ELR (cell line): ENCODE measurements at places on chromosomes 1 and 21.

DNA sequence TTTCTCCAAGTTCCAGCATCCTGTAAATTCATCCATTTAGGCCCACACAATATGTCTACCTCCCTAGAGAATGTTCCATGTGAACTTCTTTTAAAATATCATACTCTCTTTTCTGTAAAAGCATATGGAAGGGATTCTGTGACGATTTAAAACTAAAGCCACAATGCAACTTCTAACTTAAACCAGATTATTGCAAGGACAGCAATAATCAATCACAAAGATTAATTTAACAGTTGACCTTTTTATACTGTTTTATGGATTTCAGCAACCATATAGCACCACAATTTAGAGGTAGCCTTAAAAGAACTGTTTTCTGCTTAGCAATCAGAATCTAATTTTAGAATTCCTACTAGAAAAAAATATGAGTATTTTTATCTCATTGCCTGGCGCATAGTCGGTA lies 58.3 kb downstream of the DSCAM start:
- DNase-seq: no peak

DNA sequence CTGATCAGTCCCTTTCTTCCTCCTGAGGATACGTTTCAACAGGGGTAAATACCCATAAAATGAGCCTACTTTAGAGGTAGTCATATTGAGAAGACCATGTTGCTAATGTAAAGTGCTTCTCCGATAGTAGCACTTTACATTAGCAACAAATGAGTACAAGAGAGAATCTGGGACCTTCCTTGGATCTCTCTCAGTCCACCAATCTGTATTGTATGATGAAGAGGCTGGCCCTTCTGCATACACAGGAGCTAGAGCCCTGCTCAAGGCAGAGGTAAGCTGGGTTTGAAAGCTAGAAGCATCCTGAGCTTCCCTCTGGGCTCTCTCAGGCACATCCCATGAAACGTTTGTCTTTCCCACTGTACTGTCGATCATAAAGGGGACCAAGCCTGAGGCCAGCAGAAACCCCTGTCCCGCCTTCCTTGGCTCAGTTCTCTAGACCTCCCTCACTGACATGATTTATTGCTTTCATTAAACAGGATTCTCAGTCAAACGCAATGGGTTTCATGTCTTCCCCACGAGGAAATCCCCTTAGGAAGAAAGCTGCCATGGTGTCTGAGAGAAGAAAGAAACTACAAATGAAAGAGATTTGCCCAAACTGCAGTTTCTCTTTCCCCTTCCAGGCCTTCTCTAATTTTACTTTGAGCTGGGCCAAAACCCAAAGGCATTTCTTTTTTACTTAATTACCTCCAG lies 62.8 kb upstream of the BCAR3 start:
- DNase-seq: no peak

DNA sequence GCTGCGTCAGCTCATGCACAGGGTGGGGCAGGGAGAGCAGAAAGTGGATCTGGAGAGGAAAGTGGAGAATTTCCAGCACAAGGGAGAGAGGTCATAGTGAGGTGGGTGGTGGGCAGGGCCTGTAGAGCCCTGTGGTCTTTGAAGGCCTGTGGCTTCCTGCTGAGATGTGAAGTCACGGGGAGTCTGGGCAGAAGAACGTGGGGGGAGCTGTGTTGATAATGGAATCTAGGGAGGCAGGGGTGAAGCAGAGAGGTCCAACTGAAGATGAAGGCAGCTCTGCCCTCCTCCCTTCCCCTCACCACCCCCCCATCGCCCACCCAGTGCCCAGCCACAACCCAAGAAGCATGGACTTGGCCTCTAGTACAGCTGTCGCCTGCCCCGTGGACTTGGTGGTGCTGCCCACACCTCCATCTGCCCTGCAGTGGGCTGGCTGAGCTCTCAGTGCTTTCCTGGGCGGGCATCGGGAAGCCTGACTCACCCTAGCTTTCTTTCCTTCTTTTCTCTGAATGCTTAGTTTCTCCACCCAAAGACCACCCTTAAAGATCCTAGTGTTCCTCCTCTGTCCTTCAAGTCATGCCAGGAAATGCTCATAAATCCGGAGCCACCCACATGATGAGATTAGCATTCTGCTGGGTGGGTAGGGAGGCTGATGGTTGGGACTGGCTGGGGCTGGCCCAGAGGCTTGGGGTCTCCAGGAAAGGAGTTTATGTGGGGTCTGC lies 186.1 kb downstream of the TRABD2B start:
- DNase-seq: no peak

- DNase-seq: no peak
Observed at GRCh38 chr1:30657131-30658013, 66.0 kb downstream of the MATN1 start.

DNA sequence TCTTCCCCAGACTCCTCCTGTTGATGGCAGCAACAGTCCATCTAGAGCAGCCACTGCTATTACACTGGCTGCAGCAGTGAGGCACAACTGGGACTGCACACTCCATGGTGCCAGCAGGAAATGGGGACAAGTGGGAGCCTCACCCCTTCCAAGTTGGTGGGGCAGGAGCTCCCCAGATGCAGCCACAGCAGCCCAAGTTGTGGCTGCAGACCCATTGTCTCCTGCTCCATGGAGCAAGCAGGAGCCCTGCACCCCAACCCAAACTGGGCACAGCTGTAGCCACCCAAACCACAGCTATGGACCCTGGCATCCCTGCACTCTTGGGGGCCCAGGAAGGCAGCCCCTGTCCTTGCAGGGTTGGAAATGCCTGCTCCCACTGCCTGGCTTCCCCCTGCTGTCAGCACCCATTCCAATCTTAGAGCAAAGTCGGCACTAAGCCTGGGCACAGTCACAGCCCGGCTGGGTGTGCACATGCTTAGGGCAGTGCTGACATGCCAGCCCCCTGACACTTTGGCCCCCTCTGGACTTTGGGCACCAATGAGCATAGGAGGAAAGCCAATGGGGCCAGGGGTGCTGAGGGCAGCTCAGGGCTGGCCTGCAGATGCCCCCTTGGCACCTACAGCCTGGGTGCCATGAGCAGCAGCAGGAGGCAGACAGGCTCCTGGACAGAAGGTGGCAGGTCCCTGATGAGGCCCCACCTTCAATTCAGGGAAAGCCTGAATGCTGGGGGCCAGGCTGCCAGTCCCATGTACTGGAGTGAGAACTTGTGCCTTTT lies 44.0 kb downstream of the MATN1 start:
- DNase-seq: no peak

GRCh38 chr1:30088594-30088993 lies 634.8 kb downstream of the MATN1 start:
- no peak for DNase-seq

- no peak for DNase-seq
Observed at GRCh38 chr1:184640505-184640904, 114.2 kb downstream of the EDEM3 start.

GRCh38 chr1:7983086-7983778 lies 21.7 kb downstream of the PARK7 start:
- no peak for DNase-seq

DNA sequence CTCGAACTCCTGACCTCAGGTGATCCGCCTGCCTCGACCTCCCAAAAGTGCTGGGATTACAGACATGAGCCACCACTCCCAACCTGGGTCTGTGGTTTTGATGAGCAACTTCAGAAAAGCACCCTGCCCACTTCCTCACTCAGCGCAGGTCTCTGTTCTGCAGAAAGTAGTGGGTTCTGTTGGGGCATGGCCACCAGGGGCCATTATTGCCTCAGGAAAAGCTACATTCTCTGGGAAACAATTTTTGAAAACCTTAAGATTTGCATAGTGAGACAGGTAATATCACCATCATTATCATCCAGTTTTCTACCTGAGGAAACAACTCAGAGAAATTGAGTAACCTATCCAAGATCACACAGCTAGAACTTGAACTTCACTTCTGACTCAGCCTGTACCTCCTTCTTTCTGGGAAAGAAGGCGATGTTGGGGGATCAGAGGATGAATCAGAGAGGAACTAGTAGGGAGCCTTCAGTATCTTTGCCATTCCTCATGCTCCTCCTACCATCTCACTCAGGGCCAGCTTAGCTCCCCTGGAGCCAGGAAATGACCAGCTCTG lies 7.1 kb upstream of the NES start:
- DNase-seq: peak; percentile 84

- DNase-seq: no peak
Observed at GRCh38 chr1:151847867-151848596, 5.5 kb downstream of the THEM5 start.

- no peak for DNase-seq
Observed at GRCh38 chr1:203289281-203289981, 15.9 kb upstream of the BTG2 start.

- peak; percentile 79 for DNase-seq
Observed at GRCh38 chr1:225652729-225653462, at the start of gene ENAH. Gene ENAH, minus strand, starts transcription at chr1:225653123. Its CDS starts 433 bp downstream, at chr1:225652690.

GRCh38 chr1:108000184-108000583 lies 35.2 kb upstream of the VAV3 start:
- DNase-seq: no peak

DNA sequence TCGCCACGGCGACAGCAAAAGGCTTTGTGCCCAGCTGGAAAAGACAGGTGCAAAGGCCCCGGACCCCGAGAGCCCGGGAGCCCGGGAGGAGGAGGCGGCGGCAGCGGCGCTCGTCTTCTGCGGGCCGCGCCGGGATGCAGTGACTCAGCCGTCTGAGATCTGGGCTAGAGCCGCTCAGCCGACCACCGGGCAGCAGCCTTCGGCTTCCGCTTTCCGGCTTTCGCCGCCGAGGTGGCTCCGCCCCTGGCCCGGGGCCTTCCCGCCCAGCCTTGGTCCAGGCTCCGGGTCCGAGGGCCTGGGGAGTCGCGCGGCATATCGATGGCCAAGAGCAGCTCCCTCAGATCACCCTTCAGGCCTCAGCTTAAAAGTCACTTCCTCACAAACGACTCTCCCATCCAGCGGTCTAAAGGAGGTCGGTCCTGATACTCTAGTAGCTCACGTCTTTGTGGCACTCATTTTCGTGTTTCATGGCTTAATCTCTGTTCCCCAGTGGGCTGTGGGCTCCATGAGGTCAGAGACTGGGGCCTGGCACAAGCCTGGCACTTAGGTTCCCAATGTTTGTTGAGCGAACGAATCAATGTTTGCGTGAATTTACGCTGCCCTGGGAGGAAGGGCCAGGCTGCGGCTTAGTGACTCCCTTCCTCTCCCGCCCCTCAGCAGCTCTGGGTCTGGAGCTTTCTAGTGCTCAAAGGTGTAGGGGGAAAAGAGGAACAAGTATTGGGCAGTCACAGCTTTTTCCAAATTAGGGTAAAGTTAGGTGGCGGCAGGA lies at the start of gene PHTF1:
Gene PHTF1, minus strand, starts transcription at position 154 of the 769 bp plus-strand sequence. CDS start 783 bp downstream, outside the sequence.
- DNase-seq: peak; percentile 90

- no peak for DNase-seq
Observed at GRCh38 chr1:179938752-179939151, 15.9 kb upstream of the CEP350 start.

- DNase-seq: peak; percentile 74
Observed at GRCh38 chr21:39518055-39518846, 66.5 kb downstream of the SH3BGR start.

DNA sequence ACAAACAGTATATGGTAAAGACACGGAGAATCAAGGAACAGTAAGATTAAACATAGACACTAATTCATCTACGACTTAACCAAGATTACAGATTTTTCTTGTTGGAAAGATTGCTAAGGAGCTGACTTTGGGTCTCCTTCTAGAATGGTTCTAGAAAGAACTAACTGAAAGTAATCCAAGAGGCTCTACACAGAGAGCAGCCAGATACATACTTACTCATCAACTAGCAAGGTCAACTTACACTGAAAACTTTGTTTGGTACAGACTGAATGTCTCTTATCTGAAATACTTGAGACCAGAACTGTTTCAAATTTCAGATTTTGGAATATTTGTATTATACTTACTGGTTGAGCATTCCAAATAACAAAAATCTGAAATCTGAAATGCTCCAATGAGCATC lies 5.8 kb downstream of the C21orf91 start:
- no peak for DNase-seq

GRCh38 chr1:62588000-62588399 lies 9.3 kb upstream of the ANGPTL3 start:
- no peak for DNase-seq

DNA sequence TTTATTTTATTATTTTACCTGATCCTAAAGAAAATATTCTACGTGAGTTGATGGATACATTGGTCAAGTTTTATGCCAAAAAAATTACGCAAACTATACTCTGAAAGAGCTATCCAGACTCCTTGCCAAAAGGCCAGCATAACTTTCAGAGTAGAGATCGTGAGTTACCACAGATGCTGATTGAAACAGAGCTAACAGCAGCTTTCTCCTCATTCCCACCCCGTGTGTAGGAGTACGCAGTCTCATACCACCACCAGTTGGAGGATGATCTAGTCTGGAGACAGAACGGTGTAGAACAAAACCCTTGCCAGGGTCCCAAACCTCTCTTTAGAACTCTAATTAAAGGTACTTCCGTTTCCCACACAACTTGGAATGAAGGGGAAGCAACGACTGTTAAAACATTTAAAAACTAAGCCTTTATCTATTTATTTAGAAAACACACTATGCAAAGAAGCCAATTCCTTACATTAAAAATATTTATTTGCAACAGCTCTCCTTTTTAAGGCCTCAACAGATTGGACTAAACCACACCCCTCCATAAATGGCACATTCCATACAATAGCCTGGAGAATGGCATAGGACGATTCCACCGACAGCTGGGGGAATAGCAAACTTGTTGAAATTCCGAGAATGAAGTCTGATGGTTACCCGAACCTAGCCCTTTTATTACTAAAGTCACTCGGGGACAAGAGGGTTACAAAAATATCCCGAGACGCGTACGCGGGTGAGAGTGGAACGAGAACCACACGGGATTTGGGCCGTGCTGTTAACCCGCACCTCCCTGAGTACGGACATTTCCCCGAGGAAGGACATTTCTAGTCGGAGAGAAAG lies 1.4 kb downstream of the NUCKS1 start:
- DNase-seq: peak; percentile 54

GRCh38 chr1:24635195-24635843 lies 7.8 kb upstream of the SRRM1 start:
- DNase-seq: peak; percentile 81

DNA sequence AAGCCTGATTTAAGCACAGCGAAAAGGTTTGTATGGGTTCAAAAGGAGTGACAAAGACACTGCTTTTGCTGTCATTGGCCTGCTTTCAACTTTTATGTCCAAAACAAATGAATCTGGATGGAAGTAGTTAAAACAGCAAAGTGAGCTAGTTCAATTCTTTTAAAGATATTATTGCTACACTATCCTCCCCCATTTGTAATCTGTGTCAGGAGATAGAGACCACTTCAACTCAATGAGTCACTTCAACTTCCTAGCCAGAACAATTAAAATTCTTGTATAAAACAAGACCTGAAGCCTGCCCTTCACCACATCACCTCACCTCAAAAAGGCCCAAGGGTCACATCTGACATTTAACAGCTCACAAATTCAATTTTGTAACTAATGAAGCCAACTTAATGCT lies 364.1 kb upstream of the LYPLAL1 start:
- peak; percentile 34 for DNase-seq

- peak; percentile 47 for DNase-seq
Observed at GRCh38 chr1:12488666-12489354, 129.2 kb downstream of the DHRS3 start.

- no peak for DNase-seq
Observed at GRCh38 chr1:8408151-8408839, 90.4 kb downstream of the SLC45A1 start.
